ENCODE measurements at places on chromosomes 5 and 9.

GRCh38 chr9:120869360-120869687 is 7.7 kb downstream of the PHF19 start:
- no peak for DNase-seq

GRCh38 chr5:139223481-139223880 is 25.3 kb upstream of the SIL1 start:
- no peak for DNase-seq

DNA sequence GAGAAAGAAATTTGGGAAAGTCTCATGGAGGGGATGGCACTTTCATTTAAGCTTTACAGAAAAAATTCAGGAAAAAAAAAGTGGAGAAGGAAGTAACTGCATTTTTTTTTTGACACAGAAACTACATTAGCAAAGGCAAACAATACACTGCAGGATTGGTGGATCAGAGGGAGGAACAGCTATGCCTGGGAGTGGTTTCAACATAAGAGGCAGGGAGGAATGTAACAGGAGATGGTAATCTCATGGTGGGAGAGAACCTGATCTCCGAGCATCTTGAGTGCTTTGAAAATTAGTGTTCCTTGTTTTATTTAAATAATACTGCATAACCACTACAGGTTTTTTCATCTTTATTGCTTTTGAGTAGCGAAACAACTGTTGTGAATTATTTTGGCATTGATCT is 249.4 kb downstream of the FAM170A start:
- no peak for DNase-seq

DNA sequence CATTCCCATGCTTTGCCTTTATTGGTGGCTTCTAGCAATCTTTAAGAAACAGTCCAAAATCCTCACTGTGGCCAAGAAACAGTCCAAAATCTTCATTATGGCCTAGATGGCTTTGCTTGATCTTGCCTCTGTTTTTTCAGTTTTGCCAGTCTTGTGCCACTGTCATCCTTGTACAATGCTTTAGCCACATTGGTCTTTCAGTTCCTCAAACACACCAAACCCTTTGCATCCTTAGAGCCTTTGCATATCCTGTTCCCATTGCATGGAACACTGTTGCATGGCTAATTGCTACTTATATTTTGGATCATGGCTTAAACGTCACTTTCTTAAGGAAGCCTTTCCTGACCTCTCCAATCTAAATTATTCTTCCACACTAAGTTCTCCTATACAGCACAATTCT is 22.1 kb downstream of the MRRF start:
- DNase-seq: no peak

DNA sequence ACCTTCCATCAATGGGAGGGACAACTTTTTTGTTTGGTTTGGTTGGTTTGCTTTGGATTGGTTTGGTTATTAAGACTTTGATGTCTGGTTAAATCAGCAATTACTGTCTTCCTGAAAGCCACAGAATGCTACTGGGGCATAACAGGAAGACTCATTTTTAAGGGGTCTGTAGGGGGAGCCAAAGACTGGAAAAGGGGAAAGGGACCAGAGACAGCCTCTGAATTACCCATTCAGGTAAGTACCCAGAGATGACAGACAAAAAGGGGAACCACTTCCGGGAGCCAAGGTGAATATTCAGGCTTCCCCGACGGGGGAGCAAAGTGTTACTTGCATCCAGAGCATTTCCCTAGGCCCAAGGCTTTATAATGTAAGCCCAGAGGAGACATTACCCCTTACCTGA is 4.6 kb upstream of the FEM1C start:
- peak; percentile 17 for DNase-seq

DNA sequence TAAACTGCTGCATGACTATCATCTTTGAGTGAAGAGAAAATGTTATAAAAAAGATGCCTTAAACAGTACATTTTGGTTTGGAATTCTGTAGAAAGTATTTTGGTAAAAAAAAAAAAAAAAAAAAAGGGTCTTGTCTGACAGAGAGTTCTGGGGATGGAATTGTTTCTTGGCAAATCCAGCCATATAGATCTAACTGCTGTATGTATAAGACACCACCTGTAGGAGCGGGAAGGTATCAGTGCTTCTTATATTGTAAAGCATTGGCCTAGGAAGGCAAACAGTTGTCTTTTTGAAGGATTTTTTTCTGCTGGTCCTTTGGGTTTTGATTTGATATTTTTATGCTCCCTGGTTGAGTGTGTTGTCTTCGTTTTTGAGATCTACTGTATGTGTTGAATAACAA is 2.8 kb downstream of the PURA start:
- DNase-seq: peak; percentile 5

DNA sequence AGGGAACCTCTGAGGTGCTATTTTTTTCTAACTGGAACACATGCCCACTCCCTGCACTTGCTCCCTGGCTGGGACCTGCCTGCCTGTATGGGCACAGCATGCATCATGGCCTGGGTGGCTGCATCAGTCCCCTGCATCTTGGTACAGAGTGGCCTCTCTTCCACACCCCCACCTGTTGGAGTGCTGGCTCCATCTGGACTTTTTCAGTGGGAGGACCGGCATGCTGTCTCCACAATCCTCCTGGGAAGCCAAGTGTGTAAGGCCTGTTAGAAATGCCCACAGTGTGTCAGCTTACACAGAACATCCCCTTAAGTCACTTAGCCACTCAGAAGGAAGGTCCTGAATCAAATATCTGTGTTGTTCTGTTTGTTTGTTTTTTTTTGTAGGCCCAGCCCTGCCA is 102.9 kb downstream of the MARCHF3 start:
- no peak for DNase-seq

DNA sequence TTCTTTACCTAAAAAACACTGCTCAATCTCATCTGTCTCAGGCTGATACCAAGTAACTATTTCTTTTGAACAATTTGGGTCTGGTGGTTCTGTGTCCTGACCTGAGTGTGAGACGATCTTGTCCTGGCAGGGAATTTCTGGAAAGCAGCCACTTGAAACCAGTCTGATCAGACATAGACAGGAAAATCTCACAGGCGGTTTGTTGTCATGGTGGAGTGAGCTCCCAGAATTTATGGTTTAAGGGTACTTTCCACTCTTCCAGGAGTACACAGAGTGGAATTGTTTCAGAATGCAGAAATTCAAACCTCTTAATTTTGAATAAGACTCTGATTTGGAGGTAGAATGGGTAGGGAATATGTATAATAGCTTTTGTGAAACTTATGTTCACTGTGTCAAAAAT is 268.2 kb downstream of the ISL1 start:
- no peak for DNase-seq

- no peak for DNase-seq
These were observed 76.4 kb upstream of the SLC1A1 start for GRCh38 chr9:4413856-4414255.

DNA sequence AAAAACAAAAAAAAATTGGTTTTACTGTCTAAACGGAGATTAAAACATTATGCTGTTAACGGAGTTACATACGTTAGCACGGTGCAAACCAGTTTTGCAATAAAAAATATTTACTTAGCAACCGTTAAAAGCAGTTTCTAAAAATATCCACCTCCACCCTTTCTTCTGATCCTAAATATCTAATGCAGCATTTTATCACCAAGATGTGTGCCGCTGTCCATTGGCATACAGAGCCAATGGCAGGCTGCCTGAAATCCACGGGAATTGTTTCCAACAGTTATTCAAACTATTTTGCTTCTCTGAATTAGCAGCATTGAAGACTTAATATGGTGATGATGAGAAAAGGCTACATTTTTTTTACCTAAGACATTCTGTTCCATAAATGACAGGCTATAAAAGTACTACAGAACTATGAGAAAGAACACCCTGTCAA is 61.6 kb downstream of the CSNK1A1 start:
- DNase-seq: no peak

DNA sequence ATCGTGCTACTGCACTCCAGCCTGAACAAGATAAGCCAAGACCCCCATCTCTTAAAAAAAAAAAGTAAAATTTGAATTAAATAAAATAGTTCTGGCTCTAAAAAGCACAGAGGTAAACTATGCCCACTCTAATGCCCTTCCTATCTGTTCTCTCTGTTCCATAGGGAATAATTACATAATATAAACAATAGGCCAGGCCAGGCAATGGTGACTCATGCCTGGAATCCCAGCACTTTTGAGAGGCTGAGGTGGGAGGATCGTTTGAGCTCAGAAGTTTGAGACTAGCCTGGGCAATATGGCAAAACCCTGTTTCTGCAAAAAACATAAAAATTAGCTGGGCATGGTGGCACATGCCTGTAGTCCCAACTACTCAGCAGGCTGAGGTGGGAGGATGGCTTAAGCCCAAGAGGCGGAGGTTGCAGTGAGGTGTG is 47.4 kb downstream of the MYO10 start:
- DNase-seq: no peak

DNA sequence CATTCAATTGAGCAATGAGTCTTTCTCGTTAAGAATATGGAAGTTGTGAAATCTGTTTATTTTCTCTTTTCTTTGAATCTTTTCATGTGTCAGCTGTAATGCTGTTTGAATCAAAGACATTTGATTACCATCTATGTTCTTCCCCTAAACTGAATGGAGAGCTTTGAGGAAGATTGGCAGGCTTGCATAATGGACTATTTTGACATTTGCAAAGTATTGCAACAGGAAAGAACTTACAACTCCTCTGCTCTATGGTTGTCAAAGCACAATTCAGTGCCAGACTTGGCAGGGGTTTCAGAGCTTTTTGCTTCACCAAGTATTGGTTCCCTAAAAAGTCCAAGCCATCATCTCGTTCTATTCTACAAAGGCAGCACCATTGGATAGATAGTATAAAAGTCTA is 549.0 kb upstream of the NUDT12 start:
- no peak for DNase-seq

GRCh38 chr5:34496260-34496691 is 159.9 kb upstream of the RAI14 start:
- no peak for DNase-seq

- DNase-seq: no peak
These were observed 31.2 kb upstream of the TLE1 start for GRCh38 chr9:81720450-81721086.

DNA sequence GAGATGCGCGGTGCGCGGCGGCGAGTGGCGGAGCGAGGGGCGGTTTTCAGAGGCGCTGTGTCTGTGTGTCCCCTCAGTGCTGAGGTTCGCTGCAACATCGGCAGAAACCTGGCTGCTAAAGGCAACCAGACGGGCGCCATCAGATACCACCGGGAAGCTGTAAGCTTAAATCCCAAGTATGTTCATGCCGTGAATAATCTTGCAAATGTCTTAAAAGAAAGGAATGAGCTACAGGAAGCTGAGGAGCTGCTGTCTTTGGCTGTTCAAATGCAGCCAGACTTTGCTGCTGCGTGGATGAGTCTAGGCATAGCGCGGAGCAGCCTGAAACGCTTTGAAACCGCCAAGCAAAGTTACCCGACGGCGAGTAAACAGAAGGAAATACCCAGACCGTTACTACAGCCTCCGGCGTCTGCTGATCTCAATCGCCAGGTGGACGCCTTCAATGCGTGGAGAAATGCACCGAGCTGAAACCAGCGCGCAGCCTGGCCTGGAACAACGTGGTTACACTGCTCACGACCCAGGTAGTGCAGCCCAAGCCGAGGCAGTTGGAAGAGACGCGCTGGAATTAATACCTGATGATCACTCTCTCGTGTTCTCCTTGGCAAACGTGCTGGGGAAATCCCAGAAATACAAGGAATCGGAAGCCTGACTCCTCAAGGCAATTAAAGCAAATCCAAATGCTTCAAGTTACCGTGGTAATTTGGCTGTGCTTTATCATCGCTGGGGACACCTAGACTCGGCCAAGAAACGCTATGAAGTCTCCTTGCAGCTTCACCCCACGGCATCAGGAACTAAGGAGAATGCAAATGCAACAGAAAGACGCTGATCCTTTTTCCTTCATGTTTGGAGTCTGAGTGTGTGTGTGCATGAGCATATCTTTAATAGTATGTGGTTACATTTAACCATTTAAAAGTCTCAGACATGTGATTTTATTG is 15.9 kb downstream of the OR2V1 start:
- DNase-seq: no peak

DNA sequence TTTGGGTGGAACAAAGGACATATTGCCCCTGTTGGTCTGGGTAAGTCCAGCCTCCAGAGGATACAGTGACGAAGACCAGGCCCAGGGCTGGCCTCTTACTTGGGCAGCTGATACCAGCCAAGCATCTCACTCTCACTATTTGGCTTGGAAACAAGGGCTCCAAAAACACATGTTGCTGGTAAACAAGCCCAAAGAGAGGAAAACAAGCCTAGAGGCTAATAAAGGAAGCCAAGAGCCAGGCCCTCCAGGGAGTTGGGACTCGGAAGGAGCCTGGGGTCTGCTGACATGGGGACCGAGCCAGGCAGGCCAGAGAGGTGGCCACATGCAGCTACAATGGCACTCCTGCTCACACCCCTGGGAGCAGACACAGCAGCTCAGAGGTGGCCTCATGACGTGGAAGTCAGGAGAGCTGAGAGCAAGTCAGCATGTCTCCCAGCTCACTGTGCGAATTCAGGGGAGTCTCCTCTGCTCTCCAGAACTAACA is 5.7 kb downstream of the SPARC start:
- DNase-seq: no peak

DNA sequence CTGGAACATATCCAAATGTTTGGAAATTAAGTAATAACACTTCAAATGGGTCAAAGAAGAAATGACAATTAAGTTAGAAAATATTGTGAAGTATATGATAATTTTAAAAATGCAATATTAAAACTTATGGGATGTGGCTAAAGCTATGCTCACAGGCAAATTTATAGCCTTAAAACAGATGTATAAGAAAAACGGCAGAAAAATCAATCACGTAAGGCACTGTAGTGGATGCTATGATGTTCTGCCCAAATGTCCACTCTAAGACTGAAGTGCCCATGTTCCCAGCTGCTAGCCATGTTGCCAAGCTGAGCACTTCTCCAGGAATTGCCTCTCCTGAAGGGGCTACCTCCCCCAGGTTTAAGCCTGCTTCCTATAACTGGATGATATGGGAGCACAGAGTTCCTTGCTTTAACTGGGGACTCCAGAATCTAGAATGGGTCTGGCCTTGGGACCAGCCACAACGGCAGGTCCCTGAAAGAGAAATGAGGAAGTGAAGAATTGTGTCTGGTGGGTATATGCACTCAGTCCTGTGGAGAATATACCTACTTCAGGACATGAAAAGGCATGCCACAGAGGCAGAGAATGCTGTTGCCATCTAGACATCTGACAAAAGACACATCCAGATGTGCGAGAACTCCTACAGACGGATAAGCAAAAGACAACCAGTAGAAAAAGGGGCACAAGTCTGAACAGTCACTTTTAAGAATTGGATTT is 78.2 kb upstream of the RXRA start:
- no peak for DNase-seq

DNA sequence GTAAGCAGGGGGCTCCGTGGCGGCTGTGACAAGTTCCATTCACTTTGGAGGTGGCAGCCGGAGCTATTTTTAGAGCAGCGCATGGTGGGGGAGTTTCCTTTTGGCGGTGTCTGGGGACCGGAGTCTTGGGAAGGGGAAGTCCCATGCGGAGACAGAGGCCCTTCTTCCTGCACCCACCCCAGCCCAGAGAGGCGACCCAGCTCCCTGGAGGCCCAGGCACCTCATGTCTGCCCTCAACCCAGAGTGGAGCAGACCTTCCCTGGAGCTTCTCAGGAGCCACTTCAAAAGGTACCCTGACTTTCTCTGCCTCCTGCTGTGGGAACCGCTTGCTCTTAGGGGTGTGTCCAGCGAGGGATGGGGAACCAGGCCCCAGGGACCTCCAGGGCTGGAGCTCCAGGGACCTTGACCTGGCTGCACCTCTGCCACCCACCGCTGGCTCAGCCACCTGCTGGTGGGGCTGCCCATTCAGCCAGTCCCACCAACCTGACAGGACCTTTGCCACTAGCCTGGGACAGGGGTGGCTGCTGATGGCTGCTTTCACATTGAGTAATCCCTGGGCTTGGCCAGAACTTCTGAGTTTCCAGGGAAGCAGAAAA is 34.1 kb downstream of the NEK6 start:
- no peak for DNase-seq

- no peak for DNase-seq
These were observed 424.6 kb upstream of the KLF4 start for GRCh38 chr9:107914151-107914550.

GRCh38 chr9:133460405-133461175 is 812 bp downstream of the CACFD1 start:
- DNase-seq: peak; percentile 69
